GM23248 (cell line): ENCODE measurements at places on chromosomes 6 and 20.
A peak's percentile ranks its signal among the peaks of the same experiment; 100 is the strongest.

GRCh38 chr20:25408890-25409289 lies 1.4 kb downstream of the GINS1 start:
- DNase-seq, result no peak

DNA sequence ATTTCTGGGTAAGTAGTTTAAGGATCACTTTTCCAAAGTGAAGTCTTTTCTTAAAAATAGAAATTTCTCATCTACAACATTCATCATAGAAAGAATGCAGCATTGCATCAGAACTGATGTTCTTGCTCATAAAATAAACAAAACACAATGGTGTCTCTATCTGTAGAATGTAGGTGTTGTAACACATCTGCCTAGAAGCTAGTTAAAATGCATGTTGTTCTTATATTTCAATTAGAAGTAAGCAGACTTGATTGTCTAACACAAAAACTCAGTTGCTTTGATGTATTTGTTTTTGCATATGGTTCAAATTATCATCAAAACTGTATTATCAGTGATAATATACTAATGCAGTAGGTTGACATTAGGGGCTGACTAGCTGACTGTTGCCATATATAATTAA lies 654.7 kb upstream of the FLRT3 start:
- DNase-seq, result peak; percentile 80

- no peak for DNase-seq
These were observed 90.0 kb downstream of the ELOVL5 start for GRCh38 chr6:53258774-53259155.

- peak; percentile 71 for DNase-seq
These were observed 20.4 kb downstream of the HLA-G start for GRCh38 chr6:29847871-29848630.

DNA sequence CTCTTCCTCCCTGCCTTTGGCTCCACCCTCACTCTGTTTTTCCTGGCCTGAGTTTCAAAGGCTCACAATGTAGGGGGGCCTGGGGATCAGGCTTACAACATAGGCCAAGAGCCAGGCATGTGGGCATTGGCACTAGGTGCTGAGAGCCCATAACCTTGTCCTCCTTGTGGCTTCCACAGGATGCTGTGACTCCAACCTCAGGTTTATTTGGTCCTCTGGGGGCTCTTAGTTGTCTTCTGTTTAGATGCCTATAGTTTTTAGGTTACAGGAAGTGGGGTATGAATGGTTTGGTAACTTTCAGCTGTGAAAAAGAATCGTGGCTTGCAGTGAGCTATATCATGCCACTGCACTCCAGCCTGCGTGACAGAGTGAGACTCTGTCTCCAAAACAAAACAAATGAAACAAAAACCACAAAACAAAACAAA lies 25.6 kb downstream of the MMP24 start:
- no peak for DNase-seq

- DNase-seq, result no peak
These were observed 275.4 kb downstream of the PHF3 start for GRCh38 chr6:63910863-63911551.
